Right cardiac atrium (tissue), 5 donors: ENCODE measurements at places on chromosomes 5 and 9.

GRCh38 chr5:66174338-66174737 lies 30.2 kb downstream of the SREK1 start:
- no peak for DNase-seq

GRCh38 chr5:44183753-44184152 lies 205.5 kb downstream of the FGF10 start:
- no peak for DNase-seq

DNA sequence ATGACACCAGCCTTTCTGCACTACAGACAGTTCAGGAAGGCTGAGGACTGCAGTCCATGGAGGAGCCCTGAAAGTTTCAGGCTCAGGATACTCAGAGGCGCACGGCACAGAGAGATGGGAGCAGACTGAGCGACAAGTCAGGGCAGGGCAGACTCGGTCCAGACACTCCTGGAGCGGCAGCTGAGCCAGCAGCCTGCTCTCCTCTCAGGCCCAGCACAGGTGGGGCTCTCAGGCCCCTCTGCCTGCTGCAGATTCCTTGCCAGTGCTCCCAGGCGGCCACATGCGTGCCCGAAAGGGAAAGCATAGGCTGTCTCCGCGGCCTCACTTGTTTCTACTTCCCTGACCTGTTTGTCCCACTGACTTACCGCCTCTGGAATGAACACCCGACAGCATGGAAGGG lies 228.3 kb downstream of the IRX2 start:
- no peak for DNase-seq

GRCh38 chr5:107428303-107428813 lies 242.4 kb downstream of the EFNA5 start:
- no peak for DNase-seq

DNA sequence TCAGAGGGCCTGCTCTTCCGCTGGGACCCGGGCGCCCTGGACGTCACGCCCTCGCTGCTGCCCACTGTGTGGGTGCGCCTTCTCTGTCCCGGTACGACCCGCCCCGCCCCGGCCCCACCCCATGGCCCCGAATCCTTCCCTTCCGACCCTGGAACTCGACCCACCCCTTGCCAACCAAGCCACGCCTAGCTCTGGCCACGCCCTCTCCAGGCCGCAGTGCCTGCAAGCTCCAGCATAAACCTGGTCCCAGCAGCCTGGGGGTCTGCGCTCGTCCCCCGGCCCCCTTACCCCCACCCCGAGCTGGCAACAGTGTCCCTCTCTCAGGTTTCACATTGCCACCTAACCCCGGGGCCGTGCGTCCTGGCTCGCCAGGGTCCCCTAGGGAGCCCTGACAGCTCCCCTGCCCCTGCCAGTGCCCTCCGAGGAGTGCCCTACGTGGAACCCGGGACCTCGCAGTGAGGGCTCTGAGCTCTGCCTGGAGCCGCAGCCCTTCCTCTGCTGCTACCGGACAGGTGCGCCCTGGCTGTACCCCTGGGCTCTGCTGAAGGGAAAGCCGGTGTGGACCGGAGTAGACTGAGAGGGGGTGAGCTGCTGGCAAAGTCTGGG lies 3.4 kb downstream of the ADGRD2 start:
- DNase-seq: no peak

DNA sequence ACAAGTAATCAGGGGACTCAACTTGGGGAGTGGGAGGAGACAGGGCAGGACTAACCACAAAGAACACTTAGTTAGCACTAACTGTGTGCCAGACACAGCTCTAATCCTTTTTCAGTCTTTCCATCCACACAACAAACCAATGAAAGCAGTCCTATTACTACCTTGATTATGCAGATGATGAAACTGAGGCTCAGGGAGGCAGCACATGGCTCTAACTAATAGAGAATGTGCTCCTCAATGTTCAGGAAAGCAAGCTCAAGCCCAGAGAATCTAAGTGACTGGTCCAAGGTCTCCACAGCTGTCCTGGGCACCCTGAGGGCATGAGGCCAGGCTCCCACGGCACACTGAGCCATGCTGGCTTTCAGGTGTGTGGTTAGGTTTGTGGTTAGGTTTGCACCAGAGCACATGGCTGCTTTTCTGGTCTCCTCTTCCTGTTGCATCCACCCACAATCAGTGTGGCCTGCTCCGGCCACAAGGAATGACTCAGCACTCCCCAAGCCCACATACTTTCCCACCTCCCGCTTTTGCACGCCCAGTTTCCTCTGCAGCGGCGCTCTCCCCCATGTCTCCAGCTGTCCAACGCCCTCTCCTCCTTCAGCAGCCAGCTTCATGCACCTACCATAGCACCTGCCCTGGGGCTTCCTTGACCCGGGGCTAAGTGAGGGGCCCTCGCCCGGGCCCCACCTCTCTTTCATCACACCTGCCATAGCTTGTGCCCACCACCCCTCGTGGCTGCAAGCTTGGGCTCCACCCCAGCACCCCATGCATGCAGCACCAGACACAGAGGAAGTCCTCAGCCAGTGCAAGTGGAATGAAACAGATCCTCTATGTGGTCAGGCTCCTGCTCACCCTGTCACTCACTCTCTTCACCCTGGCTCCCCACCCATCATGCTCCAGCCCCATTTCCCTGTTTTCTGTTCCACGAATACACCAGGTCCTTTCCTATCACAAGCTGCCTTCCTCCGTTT lies 133.1 kb downstream of the GABBR2 start:
- DNase-seq: no peak

GRCh38 chr9:12464400-12464799 lies 228.8 kb upstream of the TYRP1 start:
- no peak for DNase-seq

DNA sequence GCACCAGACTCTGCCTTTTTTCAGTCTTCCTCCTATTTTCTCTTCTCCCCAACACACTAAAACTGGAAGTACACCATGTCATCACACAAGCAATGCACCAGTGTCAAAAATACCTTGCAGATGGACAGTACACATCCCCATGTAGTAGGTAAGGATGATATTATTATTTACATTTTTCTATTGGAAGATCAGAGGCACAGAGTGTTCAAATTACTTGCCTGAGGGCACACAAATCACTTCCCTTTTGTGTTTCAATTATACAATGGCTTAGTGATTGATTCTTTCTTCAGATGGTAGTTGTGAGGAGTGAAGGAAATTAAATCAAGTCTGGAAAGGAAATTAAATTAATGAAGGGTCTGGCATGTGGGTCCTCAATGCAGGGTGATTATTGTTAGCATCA lies 39.6 kb downstream of the CTSL start:
- no peak for DNase-seq

DNA sequence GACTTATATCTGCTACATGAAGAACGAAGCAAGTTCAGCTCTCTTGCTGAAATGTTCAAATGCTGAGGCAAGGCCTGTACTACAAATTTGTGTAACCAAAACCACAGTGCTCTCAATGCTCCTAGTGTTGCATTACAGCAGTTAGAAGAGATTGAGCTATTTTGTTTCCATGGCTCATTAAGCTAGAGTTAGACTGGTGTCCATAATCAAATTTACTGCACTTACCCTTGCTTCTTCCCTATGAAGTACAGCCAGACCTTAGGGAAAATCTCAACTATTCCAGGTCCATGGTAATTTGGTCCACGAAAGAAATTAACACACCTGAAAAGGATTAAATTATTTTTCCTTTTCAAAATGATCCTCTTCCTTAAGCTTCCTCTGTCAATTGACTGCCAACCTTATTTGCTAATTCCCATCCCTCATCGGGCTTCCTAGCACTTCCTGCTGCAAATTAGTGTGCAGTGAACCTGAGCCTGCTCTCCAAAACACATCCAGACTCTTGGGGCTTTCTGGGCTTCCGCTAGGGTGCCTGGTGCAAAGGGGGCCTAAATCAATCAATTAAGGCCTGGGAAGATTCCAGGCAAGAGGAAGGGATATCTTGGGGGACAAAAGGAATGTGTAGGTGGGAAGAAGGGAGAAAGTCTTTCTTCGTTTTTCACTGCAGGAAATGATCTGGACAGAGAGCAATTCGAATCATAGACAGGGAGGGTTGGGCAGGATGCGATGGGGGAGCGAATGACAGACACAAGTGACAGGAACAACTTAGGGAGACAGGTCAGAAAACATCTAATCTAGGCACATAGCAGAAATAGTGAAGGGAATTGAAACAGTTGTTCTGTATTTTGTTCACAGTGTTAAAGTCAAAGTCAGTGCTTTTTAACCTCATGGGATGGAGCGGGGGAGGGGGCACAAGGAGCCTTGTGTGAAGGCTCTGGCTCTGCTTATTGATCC lies 542.4 kb downstream of the RAB3C start:
- peak; percentile 64 for DNase-seq

DNA sequence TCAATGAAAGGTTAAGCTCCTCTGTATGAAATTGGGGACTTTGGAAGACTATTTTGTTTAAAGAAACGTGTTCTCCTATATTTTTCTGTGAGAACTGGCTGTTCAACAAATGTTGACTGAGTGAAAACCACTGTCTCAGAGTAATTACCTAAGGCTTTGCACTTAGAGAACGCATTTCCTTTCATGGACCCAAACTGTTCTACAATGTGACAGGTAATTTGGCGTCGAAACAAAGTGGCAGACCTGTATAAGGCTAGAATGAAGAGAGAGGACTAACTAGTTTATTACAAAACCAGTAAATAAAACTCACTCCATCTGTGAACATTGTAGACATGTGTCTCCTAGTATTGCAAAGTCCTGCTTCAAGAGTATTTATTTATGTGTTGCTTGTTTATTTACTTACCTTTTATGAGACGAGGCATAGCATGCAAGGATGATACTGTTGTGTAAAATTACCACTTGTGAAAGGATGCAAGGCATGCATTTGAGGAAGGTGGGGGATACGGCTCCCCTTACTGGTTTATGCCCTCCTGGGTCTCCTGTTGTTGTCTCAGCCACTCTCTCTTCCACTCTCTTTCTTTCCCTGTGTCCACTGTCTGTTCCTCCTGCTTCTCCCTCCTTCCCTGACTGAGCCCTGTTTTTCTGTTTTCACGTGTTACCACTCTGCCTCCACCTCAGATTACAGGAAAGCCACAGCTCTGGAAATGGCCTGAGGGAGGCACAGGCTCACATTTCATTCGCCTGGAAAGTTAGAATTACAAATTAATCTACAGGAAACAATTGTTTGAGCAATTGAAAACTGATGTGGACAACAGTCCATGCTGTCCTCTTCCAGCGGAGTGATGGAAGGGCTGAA lies 444.0 kb upstream of the ZNF608 start:
- DNase-seq: no peak

DNA sequence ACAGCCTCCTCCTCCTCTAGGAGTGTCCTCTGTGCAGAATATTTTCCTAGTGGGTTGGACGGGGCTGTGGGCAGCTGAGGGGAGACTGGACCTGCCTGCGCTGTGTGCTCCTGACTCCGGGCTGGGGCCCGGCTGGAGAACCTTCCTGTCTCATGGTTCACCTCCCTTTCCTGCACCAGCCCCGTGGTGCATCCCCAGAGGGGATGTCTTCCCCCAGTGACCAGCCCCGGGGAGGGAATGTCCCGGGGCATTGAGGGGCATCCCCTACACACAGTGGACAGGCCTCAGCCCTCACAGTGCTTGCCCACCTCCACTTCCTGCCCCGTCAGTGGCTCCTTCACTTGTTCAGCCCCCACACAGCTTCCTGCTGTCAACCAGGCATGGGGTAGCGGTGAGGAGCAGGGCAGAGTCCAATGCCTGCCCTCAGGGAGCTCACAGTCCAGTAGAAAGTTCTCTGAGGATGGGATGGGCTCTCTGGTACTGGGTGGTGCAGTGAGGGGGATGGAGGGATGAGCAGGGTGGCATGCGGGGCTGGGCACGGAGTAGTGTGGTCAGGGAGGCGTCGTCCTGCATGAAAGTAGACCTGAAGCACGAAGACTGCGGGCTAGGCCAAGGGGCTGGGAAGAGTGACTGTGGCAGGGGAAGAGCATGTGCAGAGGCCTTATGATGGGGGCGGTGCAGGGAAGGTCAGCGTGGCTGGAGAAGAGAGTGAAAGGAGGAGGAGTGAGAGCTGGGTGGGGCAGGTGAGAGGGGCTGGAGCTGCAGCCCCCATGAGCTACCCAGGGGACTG lies 52.1 kb upstream of the PITX1 start:
- no peak for DNase-seq

GRCh38 chr5:34045996-34046395 lies 3.0 kb upstream of the C1QTNF3 start:
- no peak for DNase-seq

GRCh38 chr5:109281136-109281690 lies 128.6 kb downstream of the PJA2 start:
- DNase-seq: no peak

DNA sequence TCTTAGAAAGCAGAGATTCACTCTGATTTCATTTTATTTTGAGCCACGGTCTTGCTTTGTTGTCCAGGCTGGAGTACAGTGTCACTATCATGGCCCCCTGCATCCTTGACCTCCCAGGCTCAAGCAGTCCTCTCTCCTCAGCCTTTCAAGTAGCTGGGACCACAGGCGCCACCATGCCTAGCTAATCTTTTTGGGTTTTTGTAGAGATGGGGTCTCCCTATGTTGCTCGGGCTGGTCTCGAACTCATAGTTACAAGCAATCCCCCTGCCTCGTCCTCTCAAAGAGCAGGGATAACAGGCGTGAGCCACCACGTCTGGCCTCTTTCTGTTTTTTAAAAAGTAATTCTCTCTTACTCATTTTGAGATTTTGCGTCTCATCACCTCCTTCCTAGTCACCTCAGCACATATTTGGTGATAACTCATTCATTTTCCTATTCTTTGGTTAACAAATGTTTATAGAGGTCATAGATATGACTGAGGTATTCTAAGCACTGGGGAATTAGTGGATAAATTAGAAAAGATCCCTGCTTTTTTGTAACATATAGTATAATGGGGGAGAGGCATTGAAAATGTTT lies 10.8 kb upstream of the DCP2 start:
- DNase-seq: no peak

GRCh38 chr5:125311743-125312142 lies 565.3 kb upstream of the ZNF608 start:
- no peak for DNase-seq

GRCh38 chr5:31768046-31768445 lies 129.1 kb downstream of the PDZD2 start:
- peak; percentile 78 for DNase-seq

GRCh38 chr9:3497401-3497800 lies 28.4 kb downstream of the RFX3 start:
- DNase-seq: no peak

DNA sequence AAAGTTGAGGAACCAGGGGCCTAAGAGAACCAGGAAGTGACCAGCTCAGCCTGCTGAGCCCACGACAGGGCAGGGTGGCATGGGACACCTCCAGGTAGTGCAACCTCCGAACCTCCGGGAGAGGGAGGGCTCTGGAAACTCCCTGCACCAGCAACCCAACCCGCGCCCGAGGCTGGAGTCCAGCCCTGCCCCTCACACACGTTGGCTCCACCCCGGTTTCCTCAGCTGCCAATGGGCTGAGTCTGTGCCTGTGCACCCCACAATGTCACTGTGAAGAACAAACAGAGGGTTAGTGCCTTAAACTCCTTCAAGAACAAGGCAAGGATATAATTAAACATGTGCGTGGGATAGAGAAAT lies 17.0 kb upstream of the UNC5A start:
- no peak for DNase-seq
